Activated CD4-positive, alpha-beta memory T cell treated with anti-CD3 and anti-CD28 coated beads for 36 hours (primary cell): ENCODE measurements at places on chromosomes 3 and 15. TPM values are rescaled to one million over a fixed set of nuclear protein-coding genes. Genes with fewer than 3 reads are reported as not detected.

The SCN5A gene
- 0.34 TPM for total RNA-seq

The B2M gene
- 6,098 TPM for total RNA-seq

GRCh38 chr3:51681453-51681852, 10.4 kb downstream of the TEX264 start:
- peak; percentile 63 for DNase-seq

DNA sequence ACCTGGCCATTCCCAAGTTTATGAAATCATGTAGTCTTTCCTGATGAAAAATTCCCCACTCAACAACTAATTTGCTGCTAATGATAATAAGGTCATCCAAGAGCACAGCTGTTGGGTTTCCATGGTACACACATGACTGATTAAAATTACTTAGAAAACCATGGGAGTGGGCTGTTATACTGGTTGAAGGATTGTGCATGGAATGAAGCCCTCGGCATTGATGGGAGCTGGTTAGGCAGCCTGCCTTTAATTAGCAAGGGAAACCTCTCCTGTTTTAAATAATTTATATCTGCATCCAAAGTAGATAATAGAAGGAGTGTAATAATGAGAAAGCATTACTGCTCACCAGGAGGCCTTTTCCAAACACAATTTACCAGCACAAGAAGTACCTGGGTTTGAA, 235.1 kb upstream of the CFAP20DC start:
- no peak for DNase-seq

- DNase-seq: no peak
These were observed 39.6 kb downstream of the LNP1 start for GRCh38 chr3:100440895-100441294.

DNA sequence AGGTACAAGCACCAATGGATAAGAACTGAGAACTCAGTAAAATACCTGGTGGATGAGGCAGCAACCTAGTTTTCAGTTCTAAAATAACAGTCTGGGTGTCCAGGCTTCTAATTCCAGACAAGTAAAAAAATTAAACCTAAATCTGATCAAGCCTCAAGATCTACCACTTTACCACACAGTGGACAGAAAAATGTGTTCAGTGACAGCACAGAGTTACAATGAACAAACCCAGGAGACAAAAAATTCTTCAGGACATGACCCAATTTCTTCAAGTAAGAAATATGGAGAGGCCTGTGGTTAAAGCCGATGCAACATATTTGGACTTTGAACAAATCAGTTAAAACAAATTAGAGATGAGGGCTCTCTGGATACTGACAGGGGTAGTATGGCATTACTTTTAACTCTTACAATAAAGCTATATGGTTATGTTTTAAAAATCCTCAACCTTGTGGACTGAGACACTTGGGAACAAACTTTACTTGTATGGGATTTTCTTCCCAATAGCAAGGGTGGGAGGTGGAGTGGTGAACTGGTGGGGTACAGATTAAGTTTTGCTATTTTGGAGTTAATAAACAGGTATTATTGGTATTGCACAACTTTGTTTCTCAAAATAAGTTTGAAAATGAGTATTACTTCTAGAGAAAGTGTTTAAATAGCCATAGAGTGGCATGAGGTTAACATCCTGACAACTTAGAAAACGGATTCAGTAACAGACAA, 14.2 kb downstream of the CCNL1 start:
- no peak for DNase-seq

- DNase-seq: no peak
These were observed 66.6 kb upstream of the TGFBR2 start for GRCh38 chr3:30539772-30540171.

GRCh38 chr3:171977860-171978259, 61.5 kb upstream of the FNDC3B start:
- no peak for DNase-seq

The SLC12A1 gene
- not detected for total RNA-seq

- no peak for DNase-seq
These were observed 135.8 kb downstream of the CHSY1 start for GRCh38 chr15:101115786-101116680.

GRCh38 chr15:70625438-70625837, 137.9 kb downstream of the UACA start:
- no peak for DNase-seq

DNA sequence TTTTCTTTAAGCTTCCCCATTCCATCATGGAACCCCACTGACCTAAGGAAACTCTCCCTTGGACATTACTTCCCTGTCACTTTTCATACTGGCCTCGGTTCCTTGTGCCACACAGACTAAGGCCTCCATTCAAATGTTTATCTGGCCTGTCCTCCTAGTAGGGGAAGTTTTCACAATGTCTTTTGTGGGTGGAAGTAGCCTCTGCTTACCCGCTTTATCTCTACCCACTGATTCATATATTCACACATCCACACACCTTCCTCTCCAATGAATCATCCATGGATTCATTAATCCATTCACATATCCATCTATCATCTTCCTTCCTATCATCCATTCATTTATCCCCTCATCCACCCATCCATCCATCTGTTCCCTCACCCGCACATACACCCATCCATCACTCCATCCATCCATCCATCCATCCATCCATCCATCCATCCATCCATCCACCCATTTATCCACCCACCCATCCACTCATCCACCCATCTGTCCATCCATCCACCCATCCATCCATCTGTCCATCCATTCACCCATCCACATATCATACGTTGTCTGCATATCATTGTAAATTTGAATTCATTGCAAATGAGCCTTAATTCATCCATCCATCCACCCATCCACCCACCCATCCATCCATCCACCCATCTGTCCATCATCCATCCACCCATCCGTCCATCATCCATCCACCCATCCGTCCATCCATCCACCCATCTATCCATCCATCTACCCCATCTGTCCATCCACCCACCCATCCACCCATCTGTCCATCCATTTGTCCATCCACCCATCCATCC, 49.1 kb downstream of the IQSEC1 start:
- DNase-seq: no peak

The RYK gene
- 16.7 TPM for total RNA-seq

The CPEB1 gene
- 0.07 TPM for total RNA-seq

- DNase-seq: no peak
These were observed 7.0 kb downstream of the CEP152 start for GRCh38 chr15:48803877-48804276.

GRCh38 chr3:12483872-12484197, 445 bp upstream of the TSEN2 start:
- no peak for DNase-seq

GRCh38 chr3:157204431-157204830, 44.5 kb upstream of the CCNL1 start:
- no peak for DNase-seq

The CDCP1 gene
- 0.48 TPM for total RNA-seq

- peak; percentile 73 for DNase-seq
These were observed 24.3 kb downstream of the VIPR1 start for GRCh38 chr3:42526616-42527367.

The ANXA2 gene
- total RNA-seq: 131 TPM

DNA sequence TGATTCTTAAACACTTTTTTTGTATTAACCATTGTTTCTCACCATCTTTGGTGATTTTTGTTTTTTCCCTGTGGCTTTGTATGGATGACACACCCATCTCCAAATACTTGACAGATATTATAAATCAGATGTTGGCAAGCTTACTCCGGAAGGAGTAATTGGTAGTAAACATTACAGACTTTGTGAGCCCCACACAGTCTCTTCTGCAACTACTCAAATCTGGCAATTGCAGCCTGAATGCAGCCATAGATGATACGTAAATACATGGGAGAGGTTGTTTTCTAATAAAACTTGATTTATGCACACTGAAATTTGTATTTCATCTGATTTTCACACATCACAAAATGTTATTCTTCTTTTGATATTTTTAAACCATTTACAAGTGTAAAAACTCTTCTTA, 331.5 kb downstream of the ARPP21 start:
- DNase-seq: no peak

- no peak for DNase-seq
These were observed 17.1 kb upstream of the SLC30A4 start for GRCh38 chr15:45539680-45540079.

- no peak for DNase-seq
These were observed 23.1 kb downstream of the HCN4 start for GRCh38 chr15:73345658-73346057.
